ENCODE measurements at places on chromosomes 1 and 21.

- no peak for DNase-seq
These were observed 184.0 kb downstream of the CDC7 start for GRCh38 chr1:91684481-91685196.

DNA sequence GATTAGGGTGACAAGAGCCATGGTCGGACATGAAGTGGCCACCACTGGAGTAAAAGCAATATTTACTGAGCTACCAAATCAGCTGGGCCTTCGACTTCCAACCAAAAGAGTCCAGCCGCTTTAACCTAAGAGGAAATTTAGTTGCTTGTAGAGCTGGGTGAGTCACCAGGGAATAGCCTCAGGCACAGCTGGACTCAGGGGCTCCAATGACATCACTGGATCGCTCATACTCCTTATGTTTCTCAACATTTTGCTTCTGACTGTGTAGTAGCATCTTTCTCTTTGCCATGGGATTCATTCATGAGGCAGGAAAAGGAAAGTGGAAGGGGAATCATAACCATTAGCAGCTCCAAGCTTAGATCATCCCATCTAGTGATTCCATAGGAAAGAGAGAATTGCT, 664.4 kb downstream of the MATN1 start:
- no peak for DNase-seq

- no peak for DNase-seq
These were observed 3.1 kb downstream of the CHML start for GRCh38 chr1:241637046-241637590.

GRCh38 chr1:175054736-175055135, 12.9 kb upstream of the TNN start:
- no peak for DNase-seq

DNA sequence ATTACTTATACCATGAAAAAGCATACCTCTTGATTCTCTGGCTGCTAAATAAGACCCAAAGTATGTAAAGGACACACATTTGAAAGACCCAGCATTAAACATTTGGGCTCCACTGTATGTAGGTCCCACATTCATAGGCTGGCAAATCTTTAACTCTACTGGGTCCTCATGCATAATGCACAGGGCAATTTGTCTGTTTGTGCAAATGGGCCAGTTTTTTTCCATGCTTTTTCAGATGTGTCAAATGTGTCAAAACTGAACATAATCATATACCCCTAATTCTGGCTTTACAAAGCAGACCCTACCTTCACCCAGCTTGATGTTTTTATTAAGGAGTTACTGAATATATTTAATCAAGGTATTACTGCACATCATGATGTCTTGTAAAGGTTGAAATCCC, 63.7 kb downstream of the RERE start:
- no peak for DNase-seq

GRCh38 chr1:233368106-233368788, 40.7 kb downstream of the MAP3K21 start:
- no peak for DNase-seq

DNA sequence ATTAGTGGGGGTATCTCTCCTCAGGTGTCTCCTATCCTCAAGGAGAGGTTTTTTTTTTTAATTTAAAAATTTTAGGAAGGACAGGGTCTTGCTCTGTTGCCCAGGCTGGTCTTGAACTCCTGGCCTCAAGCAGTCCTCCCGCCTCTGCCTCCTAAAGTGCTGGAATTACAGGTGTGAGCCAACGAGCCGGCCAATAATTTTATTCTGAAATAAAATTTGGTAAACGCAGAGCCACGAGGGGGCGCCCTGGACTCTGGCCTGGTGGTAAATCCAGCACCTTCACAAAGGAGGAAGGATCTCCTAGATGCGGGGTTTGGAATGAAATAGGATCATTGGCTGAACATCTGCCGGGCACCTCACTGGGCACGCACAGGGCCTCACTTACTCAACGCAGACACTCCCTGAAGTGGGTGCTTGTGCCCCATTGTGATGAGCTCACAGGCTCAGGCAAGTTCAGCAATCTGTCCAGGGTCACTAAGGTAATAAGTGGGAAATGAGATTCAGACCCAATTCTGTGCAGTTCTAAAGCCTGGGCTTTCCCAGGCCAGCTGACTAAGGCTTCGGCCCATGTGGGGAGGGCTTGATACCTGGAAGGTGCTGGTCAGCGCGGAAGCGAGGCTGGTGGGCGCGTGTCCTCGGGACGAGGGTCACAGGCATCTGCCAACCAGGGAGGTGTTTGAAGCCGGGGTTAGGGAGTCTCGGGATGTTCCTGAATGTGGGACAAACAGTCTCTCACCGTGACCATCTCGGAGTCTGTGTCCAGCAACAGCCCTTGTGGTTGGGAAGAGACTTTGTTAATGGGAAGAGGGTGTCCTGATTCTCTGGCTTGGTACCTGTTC, 32.7 kb upstream of the ETV3 start:
- peak; percentile 37 for DNase-seq

DNA sequence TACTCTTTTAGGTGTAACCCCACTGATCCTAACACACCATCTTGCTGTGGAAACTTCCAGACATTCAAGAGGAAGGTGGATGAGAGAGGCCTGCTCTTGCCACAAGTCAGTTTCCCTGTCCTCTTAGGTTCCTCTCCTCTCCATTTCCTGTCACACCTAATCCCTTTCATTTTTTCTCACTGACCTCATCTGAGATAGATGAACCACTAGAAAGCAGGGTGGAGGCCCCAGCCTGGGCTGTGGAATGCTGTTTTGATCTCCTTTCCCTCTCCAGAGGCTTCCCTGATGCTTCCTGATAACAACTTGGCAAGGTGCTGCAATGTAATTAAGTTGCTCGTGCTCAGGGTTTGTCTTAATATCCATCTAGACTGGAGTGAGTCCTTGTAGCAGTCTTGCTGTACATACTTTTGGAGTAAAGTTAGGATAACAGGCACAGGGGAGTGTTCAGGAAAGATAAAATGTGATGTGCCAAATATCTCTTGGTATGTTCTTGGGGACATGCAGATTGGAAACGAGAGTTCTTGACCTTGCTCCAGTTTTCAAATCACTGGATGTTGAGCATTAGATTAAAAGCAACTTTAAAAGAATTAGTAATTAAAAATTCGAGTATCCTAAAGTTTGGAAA, 11.2 kb downstream of the LRRC42 start:
- peak; percentile 84 for DNase-seq

DNA sequence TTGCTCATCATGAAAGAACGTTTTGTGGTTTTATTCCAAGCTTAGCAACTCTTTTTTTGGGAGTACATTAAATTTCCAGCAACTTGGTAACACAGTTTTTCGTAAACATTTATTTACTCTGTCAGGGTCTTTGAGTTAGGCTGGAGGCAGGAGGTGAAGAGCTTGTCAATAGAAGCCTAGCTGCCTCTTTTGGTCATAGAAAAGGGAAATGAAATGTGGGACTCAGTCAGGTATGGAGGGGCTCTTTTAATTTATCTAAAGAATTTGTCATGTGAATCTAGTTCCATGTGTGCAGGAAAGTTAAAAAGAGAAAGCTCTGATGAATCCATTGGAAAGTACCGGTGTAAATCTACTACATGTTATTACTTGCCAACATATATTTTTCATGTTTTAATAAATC, 45.9 kb upstream of the PRMT6 start:
- no peak for DNase-seq

- no peak for DNase-seq
These were observed 58.9 kb downstream of the POFUT2 start for GRCh38 chr21:45228656-45229240.

- no peak for DNase-seq
These were observed 43.9 kb downstream of the HSPG2 start for GRCh38 chr1:21893046-21893805.

GRCh38 chr1:9784508-9785133, 39.1 kb downstream of the CLSTN1 start:
- DNase-seq, result peak; percentile 66

- peak; percentile 77 for DNase-seq
These were observed 522 bp downstream of the TMEM59 start for GRCh38 chr1:54052431-54052933.

GRCh38 chr21:24424776-24425175, 1182.5 kb downstream of the MRPL39 start:
- no peak for DNase-seq

GRCh38 chr1:230568008-230568407, 74.3 kb upstream of the COG2 start:
- DNase-seq, result no peak

DNA sequence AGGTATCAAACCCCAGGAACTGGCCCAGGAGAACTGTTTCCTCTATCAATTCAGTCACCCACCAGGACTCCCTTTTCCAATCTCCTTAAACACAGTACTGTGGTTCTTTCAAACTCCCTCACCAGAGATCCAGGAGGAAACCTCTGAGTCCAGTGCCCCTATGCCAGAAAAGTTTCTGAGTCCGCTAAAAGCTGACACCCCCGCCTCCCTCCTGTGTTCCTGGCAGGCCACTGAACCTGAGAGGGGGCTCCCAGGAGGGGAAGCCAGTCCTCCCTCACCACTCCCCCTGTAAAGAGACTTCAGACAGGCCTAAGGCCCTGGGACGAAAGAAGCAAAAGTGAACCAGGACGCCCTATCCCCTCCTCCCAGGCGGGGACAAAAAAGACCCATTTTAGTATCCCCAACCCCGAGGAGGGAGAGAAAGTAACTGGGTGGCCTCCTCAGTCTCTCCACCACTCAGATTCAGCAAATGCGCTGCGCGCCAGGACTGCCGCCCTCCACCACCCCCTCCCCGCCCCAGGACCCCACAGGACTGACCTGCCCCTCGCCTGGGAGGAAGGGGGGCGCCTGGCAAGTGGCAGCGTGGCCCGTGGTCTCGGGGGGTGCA, 624 bp downstream of the SLC41A1 start:
- peak; percentile 14 for DNase-seq

DNA sequence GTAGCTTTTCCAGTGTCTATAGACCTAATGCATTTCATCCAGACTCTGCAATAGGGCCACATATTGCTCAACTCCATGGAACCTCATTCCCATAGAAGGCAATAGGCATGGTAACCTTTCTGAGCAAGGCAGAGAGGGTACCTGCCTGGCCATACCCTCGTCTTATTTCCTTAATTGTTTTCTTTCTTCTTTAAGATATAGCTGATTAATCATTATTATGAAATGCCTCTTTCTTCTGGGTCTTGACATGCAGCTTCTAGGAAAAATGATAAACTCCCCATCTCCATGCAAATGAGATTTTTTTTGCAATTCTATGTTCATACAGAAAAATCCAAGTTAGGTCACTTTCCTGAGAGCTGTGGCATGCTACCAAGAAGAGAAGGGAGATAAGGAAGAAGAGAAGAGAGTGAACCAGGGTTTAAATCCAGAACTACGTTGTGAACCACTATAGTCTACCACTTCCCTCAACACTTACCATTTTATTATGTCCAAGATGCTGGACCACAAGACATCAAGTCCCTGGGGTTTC, 33.0 kb upstream of the IL20 start:
- no peak for DNase-seq

DNA sequence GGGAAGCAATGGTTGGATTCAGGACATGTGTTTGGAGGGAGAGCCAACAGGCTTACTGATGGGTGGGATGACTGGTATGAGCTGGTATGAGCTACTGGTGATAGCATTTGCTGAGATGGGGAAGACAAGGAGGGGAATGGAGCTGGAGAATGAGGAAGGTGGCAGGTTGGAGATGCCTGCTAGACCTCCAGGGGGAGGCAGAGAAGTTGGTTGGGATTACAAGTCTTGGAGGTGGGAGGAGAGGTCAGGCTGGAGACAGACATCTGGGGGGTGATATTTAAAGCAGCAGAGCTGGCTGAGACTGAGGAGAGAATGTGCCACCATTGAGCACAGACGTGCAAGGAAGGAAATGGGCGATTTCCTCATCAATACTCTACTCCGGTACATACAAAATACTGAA, 31.8 kb upstream of the ENO1 start:
- no peak for DNase-seq

GRCh38 chr1:116228511-116228910, 117.3 kb downstream of the MAB21L3 start:
- no peak for DNase-seq

GRCh38 chr1:184425449-184426277, 38.8 kb downstream of the C1orf21 start:
- DNase-seq, result no peak

DNA sequence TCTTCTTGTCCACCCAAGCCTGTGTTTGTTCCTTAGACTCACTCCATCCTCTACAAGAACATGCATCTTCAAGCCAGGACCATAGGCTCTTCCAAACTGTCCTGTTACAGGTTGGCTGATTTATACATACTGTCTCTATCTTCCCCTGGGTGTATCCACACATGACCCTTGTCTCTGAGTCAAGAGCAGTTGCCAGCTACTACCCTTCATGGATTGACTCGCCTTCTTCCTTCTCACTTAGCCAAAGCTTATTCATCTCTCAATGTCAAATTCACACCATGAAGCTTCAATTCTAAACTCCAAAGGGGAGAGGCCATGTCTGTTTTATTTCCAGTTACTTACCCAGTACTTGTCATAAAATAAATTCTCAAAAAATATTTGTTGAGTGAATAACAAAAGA, 64.1 kb upstream of the CACHD1 start:
- DNase-seq, result no peak

DNA sequence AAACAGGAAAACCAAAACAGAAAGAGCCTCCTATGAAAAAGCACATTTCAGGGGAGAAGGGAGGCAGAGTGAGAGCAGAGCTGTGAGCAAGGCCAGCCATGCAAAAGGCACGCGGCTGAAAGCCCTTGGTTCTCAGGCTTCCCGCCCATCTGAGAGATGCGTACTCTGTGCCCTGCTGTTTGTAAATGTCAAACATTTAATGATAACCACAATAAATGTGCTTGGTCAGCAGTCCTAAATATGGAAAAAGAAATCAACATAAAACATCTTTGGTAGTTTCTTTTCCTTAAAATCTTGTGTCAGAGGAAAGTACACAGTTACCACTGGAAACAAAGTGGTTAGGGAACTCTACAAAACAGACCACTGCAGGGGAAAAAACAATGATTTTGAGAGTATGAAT, 283.1 kb downstream of the DSCAM start:
- no peak for DNase-seq
